ENCODE measurements at places on chromosomes 2 and 18. TPM values are rescaled to one million over a fixed set of nuclear protein-coding genes. Genes with fewer than 3 reads are reported as not detected.

Gene ATP9B
- 10.6 TPM for polyA plus RNA-seq

Gene KIAA2012
- polyA plus RNA-seq = not detected

Gene GCG
- polyA plus RNA-seq = 4.7 TPM

Gene RETSAT
- 23.9 TPM for polyA plus RNA-seq

Gene G6PC2
- polyA plus RNA-seq = not detected

Measured in stomach (tissue), 19 donors.